ENCODE measurements at places on chromosomes 3 and 15. TPM values are rescaled to one million over a fixed set of nuclear protein-coding genes. Genes with fewer than 3 reads are reported as not detected.

- no peak for DNase-seq
These were observed 244.0 kb downstream of the GABRG3 start for GRCh38 chr15:27214961-27215360.

DNA sequence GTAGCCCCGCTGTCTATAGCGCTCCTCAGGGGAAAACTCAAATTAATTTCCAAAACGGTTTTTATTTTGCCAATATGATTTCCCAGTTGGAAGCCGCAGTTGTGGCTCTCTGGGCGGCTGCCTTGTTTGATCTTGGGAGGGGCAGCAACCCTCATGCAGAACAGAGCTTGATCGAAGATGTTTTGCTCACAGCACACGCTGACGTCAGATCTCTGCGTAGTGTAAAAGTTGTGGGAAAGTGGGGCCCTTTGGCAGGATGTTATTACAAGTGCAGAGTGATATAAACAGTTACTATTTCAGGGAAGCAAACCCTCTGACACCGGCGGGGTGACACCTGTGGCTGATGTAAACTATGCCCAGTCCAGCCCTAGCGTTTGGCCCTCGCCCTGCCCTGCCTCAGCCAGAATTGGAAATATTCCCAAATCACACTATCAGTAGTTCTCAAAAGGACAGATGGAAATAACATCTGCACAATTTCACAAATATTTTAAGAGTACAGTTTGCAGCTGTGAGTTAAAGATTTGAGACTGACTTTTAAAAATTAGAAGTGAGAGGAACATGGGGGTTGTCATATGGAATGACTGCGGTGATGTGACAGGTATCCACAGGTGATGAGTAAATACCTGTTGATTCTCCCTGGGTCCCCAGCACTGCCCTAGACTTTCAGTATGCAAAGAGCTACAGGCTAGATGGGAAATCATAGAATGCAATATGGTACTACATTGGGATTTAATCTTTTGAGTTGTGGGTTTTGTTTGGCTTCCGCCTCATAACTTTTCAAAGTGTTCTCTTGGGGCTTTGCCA lies 1.7 kb downstream of the SYNM start:
- DNase-seq, result no peak

- DNase-seq, result no peak
These were observed 111.9 kb upstream of the PTPRG start for GRCh38 chr3:61449327-61450040.

The CIP2A gene
- polyA plus RNA-seq, result 2.3 TPM
